ENCODE measurements at places on chromosomes 1 and 21.

DNA sequence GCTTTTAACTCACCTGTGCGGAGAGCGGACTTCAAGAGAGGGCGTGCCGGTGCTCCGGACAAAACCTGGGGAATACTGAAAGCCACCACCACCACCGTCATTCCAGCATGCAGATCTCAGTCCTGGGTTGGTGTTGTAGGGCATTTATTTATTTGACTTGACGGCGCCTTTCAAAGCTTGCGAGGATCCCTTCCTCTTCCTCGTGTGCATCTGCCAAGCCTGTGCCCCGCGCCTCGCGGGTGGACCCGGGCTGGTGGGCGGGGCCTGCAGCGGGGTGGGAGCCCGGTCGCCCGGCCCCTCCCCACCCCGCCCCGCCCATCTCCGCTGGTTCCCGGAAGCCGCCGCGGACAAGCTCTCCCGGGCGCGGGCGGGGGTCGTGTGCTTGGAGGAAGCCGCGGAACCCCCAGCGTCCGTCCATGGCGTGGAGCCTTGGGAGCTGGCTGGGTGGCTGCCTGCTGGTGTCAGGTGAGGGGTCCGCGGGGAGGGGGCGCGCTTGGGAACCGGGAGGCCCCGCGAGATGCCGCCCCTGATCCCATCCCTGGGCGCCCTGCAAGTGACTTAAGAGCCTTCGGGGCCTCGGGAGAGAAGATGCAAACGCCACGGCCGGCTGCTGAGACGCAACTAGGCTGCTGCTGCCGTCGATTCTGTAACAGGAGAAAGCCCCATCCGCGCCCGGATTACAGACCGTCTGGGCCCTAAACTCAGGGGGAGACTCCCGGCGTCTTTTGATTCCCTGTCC lies at the start of gene IL10RB:
TSS of gene IL10RB (plus strand) at position 318 of the 739 bp plus-strand sequence. CDS start at position 417, 99 bp downstream.
- peak; percentile 77 for DNase-seq

DNA sequence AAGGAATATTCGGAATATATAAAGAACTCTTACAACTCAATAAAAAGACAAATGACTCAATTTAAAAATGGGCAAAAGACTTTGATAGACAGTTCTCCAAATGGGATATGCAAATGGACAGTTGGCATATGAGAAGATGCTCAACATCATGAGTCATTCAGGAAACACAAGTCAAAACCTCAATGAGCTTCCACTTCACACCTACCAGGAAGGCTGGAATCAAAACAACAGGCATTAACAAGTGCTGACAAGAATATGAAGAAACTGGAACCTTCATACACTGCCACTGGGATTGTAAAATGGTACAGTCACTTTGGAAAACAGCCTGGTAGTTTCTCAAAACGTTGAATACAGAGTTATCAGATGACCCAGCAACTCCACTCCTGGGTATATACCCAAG lies 17.2 kb downstream of the PGBD5 start:
- no peak for DNase-seq

DNA sequence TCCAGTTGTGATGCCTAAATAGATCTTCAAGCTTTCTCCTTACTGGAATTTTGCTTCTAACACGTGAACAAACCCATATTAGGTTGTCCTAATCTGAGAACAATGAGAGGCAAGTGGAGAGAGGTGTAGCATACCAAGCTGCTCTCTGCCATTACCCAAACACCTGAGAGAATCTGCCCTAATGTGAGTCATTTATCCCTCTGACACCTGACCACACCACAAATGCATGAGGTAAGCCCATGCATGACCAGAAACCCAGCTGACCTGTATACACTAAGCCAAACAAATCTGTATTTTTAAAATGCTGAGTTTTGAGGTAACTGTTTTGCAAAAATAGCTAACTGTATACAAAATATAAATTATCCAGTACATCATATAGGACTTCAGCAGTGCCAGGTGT lies 1458.1 kb upstream of the B3GALT2 start:
- no peak for DNase-seq

DNA sequence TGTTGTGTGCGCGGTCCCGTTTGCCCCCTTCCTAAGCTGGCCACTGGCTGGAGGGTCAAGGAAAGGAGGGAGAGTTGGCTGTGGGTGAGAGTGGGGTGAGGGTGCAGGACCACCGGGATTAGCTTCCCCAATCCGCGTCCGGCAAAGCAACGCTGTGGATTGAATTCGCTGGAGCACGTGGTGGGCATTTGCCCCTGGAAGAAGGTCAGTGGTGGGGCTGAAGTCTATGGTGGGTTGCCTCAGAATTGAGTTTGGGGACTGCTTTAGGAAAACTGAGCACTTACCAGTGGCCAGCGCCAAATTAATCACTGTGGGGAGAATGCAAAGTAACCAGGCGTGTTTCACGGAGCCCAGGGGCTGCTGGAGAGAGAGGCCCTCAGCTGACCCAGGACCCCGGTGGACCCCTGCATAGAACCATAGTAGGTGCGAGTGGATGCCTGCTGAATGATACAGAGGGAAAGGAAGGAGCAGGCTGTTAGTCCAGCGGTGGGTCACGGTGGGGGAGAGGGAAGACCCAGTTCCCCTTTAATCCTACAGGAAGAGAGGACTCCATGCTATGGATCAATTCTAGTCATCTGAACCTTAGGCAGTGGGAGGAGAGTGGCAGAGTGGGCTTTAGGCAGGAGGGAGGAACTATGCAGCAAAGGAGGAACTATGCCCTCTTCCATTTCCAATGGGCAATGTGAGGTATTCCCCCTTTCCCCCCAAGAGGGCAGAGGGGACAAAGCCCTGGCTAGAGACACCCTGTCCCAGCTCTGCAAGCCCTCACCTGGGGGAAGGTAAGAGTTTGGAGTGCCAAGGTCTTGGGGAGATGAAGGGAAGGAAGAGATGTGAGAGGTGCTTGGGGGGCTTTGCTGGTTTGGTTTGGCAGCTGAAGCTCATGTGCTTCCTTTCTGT lies 1.2 kb downstream of the TNFRSF8 start:
- DNase-seq = no peak

DNA sequence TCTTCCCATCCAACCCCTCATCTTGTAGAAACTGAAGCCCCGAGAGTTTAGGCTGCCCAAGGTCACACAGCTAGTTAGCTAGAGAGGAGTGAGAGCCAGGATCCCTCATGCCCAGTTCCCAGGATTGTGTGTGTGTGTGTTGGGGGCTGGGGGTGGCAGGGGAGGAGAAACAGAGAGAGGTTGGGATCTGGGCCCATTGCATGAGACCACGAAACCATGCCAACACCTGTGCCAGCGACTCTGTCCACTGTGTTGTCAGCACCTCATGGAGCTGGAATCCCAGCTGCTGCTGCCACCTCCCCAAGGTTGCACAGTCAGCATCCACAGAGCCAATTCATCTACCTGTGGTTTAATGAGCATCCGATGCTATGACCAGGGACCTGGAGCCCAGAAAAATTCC lies 115.4 kb upstream of the ZC3H12A start:
- DNase-seq = no peak

DNA sequence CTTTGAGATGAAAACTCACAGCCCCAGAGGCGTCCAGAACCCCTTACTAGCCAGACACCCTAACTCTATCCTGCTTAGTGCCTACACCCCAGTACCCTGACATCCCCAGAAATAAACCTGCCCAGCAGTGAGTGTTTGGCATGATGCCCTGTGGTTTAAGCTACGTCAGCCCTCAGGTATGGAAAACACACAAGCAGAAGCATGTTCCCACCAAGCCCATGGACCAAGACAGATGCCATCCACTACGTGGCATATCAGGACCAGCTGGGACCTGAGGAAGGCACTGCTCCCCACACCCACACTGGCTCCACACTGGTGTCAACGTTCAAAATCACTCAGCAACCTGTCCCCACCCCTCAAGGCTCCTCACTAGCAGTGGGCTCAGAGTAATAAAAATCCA lies 116.4 kb downstream of the SYT2 start:
- DNase-seq = no peak

GRCh38 chr1:24957016-24957807 lies 27.1 kb upstream of the RUNX3 start:
- no peak for DNase-seq

DNA sequence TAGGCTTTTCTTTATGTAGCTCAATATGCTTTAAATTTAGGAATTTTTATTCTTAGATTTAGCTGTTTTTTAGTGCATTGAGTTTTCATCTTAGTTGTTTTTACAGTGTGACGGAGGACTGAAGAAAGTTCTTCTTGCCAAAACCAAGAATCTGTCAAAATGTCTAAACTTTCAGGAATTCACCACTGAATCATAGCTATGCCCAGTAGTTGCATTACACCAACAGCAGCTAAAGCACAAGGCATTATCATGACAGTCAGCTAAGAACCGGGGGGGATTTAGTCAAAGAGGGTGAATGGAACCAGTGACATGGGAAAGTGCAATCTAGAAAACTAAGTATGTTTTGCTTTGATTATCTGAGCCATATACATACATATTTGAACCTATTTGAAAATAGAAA lies 6.5 kb upstream of the C1orf146 start:
- DNase-seq = no peak

- no peak for DNase-seq
Measured at GRCh38 chr1:154574716-154575115, 7.1 kb downstream of the CHRNB2 start.

GRCh38 chr1:20590306-20590777 lies 1.4 kb downstream of the CDA start:
- no peak for DNase-seq

- DNase-seq = no peak
Measured at GRCh38 chr1:53542551-53542950, 83.4 kb downstream of the DMRTB1 start.

- no peak for DNase-seq
Measured at GRCh38 chr1:16137890-16138467, 17.9 kb downstream of the EPHA2 start.

DNA sequence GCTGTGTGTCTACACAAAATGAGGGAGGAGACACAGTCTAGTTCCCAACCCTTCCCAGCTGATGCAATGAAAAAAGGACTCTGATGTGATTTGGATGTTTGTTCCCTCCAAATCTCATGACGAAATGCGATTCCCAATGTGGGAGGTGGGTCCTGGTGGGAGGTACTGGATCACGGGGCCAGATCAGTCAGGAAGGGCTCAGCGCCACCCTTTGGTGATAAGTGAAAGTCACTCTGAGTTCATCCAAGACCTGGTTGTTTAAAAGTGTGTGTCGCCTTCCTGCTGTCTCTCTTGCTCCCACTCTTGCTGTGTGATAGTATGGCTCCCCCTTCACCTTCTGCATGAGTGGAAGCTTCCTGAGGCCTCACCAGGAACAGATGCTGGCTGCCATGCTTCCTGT lies 63.2 kb downstream of the GNG4 start:
- no peak for DNase-seq

DNA sequence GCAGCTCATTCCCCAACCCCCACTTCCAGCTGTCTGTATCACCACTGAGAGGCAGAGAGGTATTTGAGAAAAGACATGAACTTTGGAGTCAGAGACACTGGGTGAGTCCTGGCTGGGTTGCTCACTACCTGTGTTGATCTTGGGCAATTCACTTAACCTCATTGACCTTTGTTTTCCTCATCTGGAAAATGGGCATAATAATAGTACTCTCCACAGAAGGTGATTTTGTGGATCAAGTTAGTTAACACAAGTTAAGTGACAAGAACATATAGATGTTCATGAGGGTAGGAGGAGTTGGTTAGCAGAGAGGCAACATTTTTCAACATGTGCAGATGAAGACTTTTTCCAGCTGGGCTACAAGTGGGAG lies 17.1 kb upstream of the ETV3L start:
- no peak for DNase-seq

DNA sequence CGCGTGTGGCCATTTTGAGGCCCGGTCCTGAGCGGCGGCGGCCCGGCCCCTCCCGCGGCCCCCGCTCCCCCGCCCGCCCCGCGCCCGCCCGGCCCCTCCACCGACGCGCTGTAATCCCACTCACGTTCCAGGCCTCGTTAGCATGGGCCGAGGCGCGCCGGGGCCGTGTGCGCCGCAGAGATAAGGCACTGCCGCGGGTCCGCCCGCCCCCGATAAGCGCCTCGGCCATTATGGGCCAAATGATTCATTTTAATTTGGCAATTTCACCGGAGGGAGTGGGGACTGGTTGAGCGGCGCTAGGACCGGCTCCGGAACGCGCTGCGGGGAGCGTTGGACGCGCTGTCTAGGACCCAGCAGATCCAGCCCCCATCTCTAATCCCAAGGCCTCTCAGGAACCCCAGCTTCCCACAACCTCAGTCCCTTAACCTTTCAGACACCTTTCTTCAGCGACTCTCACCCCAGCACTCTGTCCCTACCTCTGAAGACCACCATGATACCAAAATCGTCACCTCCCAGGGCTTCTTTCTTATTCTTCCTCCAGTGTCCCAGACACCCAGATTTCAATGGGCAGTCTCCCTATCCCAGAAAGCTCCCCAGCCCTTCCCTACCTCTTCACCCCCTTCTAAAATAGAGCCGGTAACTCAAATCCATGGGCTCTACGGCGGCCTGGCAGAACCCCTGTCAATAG lies at the start of gene TAL1:
TSS of gene TAL1 (minus strand) at position 39 of the 688 bp plus-strand sequence. CDS start 6,337 bp downstream, outside the sequence.
- DNase-seq = no peak

DNA sequence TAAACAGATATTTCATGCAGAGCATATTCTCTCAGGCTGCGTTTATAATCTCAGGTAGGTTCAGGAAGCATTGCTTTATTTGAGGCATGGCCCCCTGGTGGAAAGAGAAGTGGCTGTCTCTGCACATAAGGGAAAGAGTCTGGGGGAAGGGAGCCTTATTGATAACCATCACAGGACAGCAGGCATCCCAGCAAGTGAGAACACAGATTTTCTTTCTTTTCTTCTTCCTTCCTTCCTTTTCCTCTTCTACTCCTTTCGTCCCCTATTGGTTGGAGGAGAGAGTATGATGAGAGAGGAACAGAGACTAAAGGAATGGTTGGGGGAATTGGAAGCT lies 21.9 kb downstream of the TSNAX start:
- peak; percentile 33 for DNase-seq
